Activated CD4-positive, alpha-beta T cell treated with anti-CD3 and anti-CD28 coated beads for 36 hours (primary cell): ENCODE measurements at places on chromosomes 3 and 15. TPM values are rescaled to one million over a fixed set of nuclear protein-coding genes. Genes with fewer than 3 reads are reported as not detected.

GRCh38 chr3:100629421-100630127 lies 20.2 kb downstream of the ADGRG7 start:
- H3K27ac ChIP-seq: no peak overlapping the region
- no peak for DNase-seq
- peaks cover 16% of the 10 kb centered on the region for H3K27me3 ChIP-seq
- H3K4me1 ChIP-seq: no peaks in the 10 kb centered on the region
- H3K4me3 ChIP-seq: no peak overlapping the region

DNA sequence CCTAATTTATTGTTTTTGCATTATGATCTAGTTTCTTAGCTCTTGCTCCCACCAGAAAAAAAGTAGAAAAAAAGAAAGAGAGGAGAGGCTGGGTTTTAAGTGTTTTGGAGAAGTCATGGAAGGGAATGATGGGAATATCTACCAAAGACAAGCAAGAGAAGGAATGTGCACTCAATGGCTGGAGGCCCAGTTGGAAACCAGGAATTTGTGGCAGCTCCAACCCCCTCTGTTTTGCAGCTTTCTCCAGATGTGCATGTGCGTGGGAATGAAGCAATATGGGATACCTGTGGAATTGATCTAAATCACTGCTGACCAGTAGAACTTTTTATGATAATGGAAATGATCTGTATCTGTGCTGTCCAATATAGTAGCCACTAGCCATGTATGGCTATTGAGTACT lies 27.1 kb downstream of the EIF2AK4 start:
- no peak for DNase-seq
- H3K4me3 ChIP-seq: no peak overlapping the region
- H3K27ac ChIP-seq: no peak overlapping the region
- peaks cover 7% of the 10 kb centered on the region for H3K4me1 ChIP-seq

The OGG1 gene
- total RNA-seq: 61.6 TPM

DNA sequence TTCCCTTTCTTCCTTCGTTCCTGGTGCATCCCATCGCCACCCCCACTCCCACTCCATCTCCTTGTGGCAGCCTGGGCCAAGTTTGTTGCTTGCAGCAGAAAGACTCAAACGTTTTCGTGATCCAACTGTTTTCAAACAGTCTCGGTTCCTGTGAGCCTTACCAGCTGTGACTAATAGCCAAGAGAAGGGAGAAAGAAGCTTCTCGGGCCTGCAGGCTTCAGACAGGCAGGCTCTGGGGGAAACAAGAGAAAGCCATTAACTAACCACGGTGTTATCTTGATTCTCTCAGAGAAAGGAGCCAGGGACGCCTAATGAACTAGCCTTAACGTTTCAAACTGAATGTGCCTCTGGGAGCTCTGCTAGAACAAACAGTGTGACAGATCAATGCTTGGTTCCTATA lies 742.0 kb downstream of the NR2F2 start:
- no peak overlapping the region for H3K4me3 ChIP-seq
- H3K27ac ChIP-seq: no peak overlapping the region

The C15orf62 gene
- total RNA-seq: 0.80 TPM

The DHX36 gene
- total RNA-seq: 56.3 TPM

DNA sequence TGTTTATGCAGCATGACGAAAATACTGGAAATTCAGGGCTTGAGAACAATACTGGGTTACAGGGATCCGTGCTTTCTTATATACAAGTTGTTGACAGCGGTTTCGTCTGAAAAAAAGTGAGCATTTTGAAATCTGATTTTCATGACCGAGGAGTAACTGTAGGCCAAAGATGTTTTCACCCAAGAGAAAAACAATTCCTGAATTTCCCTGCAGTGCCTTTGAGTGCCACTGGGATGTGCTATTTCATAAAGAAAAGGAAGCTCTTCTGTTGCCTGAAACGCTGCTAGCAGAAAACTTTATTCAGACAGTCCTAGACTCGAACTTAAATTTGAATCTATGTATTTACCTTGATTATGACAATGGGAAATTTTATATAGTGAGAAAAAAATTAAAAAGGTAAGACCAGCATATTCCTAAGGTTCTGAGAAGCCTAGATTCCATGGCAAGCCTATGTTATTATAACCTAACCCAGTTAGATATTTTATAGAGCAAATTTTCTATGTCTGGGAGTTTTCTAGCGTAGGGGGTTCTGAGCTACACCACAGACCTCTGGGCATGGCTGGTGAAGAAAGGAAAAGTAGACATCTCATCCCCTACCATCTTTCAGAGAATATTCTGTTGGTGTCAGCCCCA lies 30.2 kb downstream of the KCNAB1 start:
- H3K4me1 ChIP-seq: no peaks in the 10 kb centered on the region
- peaks cover 4% of the 10 kb centered on the region for H3K27me3 ChIP-seq

The SECISBP2L gene
- 36.8 TPM for total RNA-seq

DNA sequence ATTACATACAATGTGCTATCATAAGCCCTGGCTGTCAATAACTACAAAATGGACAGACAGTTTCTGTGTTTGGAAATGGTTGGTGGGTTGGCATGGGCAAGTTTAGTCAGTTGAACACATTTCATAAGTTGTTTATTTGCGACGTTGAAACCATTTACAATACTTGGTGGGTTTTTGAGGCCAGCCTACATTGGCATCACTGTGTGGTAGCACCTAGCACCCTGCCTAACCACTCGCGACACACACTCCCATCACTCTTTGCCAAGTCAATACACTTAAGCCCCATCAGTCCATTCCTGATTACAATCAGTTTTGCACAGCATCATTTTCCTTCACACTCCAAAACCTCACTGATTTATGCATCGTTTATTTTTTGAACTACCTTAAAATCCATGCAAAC lies 13.8 kb downstream of the PROK2 start:
- no peaks in the 10 kb centered on the region for H3K4me1 ChIP-seq
- no peaks in the 10 kb centered on the region for H3K36me3 ChIP-seq
- H3K27me3 ChIP-seq: no peaks in the 10 kb centered on the region
- H3K4me3 ChIP-seq: no peak overlapping the region
- no peak overlapping the region for H3K27ac ChIP-seq
- no peak for DNase-seq

The TM4SF18 gene
- total RNA-seq: not detected

- H3K4me1 ChIP-seq: peaks cover 94% of the 10 kb centered on the region
- DNase-seq: no peak
- no peaks in the 10 kb centered on the region for H3K27me3 ChIP-seq
Observed at GRCh38 chr3:12962292-12962691, 110.9 kb downstream of the IQSEC1 start.

DNA sequence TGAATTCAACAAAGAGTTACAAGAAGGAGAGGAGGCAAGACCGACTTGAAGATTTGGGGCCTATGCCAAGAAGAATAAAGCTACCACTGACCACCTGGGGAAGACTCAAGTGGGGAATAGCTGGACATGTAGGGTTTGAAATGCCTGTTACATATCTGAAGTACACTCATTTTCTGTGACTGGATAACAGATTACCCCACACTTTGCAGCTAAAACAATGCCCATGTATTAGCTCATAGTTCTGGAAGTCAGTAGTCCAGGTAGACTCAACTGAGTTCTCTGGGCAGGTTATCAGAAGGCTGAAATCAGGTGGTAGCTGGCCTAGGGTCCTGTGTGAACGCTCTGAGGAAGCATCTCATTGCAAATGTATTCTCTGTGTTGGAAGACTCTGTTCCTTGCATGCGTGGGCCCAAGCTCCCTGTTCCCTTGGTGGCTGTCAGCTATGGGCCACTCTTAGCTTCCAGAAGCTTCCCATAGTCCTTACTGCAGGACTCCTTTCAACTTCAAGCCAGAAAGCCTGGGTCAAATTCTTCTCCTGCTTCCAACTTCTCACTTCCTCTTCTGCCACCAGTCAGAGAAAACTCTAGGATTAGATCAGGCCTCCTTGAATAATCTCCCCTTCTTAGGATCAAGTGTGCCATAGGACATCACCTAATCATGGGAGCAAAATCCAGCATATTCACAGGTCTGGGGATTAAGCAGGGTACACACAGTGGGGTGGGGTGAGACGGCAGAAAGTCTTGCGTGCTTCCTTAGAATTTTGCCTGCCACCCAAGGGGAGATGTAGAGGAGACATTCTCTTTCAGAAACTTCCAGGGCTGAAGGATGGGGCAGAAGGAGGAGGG lies 187.8 kb downstream of the SHQ1 start:
- H3K4me1 ChIP-seq: peaks cover 24% of the 10 kb centered on the region
- no peak overlapping the region for H3K27ac ChIP-seq
- H3K36me3 ChIP-seq: no peaks in the 10 kb centered on the region
- no peak overlapping the region for H3K4me3 ChIP-seq
- DNase-seq: no peak

DNA sequence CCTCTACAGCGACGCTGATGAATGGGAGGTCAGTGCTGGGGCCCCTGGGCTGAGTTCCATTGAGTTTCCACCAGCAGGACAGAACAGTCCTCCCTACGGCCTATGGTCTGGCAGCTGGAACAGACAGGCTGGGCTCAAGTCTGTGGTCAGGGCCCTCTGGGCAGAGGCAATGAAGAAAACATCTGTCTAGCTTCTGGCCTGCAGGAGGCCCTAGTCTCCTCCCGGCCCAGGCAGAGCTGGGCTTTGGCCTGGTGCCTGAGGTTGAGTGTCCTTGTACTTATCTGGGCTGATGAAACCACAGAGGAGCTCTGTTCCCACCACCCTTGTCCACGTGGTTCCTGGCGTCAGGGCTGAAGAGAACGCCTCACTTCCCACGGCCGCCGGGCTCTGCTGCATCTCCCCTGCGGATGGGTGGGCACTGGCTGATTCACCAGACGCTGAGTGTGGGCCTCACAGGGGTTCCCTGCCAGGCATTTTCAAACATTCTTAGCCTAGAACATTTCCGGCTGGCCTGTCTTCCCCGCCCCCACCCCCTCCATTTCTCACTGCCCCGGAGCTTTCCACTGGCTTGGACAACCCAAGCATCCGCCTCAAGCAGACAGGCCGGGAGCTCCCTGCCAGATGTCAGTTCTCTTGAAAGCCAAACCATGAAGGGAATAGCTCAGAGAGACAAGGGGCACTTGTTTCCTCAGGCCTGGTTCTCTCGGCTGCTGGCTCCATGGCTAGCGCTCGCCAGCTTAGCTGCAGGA lies 20.3 kb downstream of the PPCDC start:
- no peak overlapping the region for H3K4me3 ChIP-seq
- H3K27ac ChIP-seq: no peak overlapping the region
- peaks cover 12% of the 10 kb centered on the region for H3K36me3 ChIP-seq

DNA sequence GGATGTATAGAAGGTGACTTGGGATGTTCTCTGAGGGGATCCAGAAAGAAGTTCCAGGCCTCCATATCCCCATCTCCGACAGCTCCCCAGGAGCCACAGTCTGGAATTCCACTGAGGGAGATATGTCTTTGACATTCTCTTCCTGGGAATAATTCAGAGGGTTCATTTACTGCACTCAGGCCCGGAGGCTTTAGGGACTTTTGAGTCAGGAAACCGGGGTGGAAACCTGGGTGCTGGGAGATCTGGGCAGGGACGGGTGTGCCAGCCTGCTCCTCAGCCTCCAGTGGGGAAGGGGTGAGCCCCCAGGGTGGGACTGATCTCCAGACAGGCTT lies 147.7 kb downstream of the SMAD6 start:
- peaks cover 6% of the 10 kb centered on the region for H3K4me1 ChIP-seq
- H3K27me3 ChIP-seq: peaks cover 24% of the 10 kb centered on the region
- no peak overlapping the region for H3K27ac ChIP-seq

The SERINC4 gene
- 0.46 TPM for total RNA-seq
